A549 treated with ZK216348 at 1 μM for 4 hours (cell line): ENCODE measurements at places on chromosomes 6 and 20. TPM values are rescaled to one million over a fixed set of nuclear protein-coding genes. Genes with fewer than 3 reads are reported as not detected.

Gene CYP39A1
- 0.08 to 0.13 TPM in 2 of 5 replicates, not detected in the others for total RNA-seq

Gene RRAGD
- total RNA-seq: 2.9 to 5.6 TPM (median 3.7 TPM) in 5 replicates

Gene TRIM40
- total RNA-seq: not detected in 5 replicates

Gene GLP1R
- not detected in 5 replicates for total RNA-seq

Gene TRERF1
- 4.0 to 8.4 TPM (median 7.0 TPM) in 5 replicates for total RNA-seq

Gene PPP1R16B
- 0.11 to 0.43 TPM (median 0.18 TPM) in 5 replicates for total RNA-seq

Gene DLL1
- 0.07 to 0.38 TPM (median 0.13 TPM) in 5 replicates for total RNA-seq

Gene CLPSL2
- total RNA-seq: 0.51 to 1.0 TPM (median 0.78 TPM) in 3 of 5 replicates, not detected in the others

Gene HLA-DPB1
- not detected in 5 replicates for total RNA-seq

Gene OR2H1
- total RNA-seq: not detected in 5 replicates

Gene LAMA2
- 0.26 to 1.4 TPM (median 0.62 TPM) in 5 replicates for total RNA-seq

Gene LY86
- total RNA-seq: not detected in 5 replicates

Gene MUC21
- 0.05 TPM in 1 of 5 replicates, not detected in the others for total RNA-seq

Gene HCK
- total RNA-seq: 0.07 to 0.14 TPM in 2 of 5 replicates, not detected in the others

Gene SPATA2
- total RNA-seq: 5.3 to 8.8 TPM (median 8.3 TPM) in 5 replicates

Gene TNFRSF6B
- total RNA-seq: 0.33 to 1.4 TPM (median 0.86 TPM) in 5 replicates

Gene CEP57L1
- 5.4 to 10.1 TPM (median 7.6 TPM) in 5 replicates for total RNA-seq

Gene NANP
- total RNA-seq: 4.6 to 8.5 TPM (median 7.4 TPM) in 5 replicates

Gene DCBLD1
- total RNA-seq: 27.3 to 36.2 TPM (median 31.0 TPM) in 5 replicates

Gene CHMP4B
- 154 to 186 TPM (median 177 TPM) in 5 replicates for total RNA-seq

Gene CST7
- total RNA-seq: not detected in 5 replicates

Gene OPN5
- not detected in 5 replicates for total RNA-seq

Gene SLC35D3
- 0.10 to 0.11 TPM in 2 of 5 replicates, not detected in the others for total RNA-seq

Gene SLC22A3
- 33.9 to 44.9 TPM (median 40.5 TPM) in 5 replicates for total RNA-seq

Gene SMIM13
- total RNA-seq: 12.6 to 18.9 TPM (median 15.4 TPM) in 5 replicates

Gene GHRH
- total RNA-seq: not detected in 5 replicates

Gene TRIM27
- 34.4 to 47.3 TPM (median 46.3 TPM) in 5 replicates for total RNA-seq

Gene CLPSL1
- not detected in 5 replicates for total RNA-seq

Gene COL12A1
- total RNA-seq: 5.1 to 7.1 TPM (median 5.4 TPM) in 5 replicates

Gene LGSN
- total RNA-seq: 1.7 to 3.4 TPM (median 3.0 TPM) in 5 replicates

Gene DNAAF9
- 4.6 to 7.4 TPM (median 5.5 TPM) in 5 replicates for total RNA-seq

Gene RGS19
- total RNA-seq: 16.3 to 29.0 TPM (median 26.0 TPM) in 5 replicates

Gene ACAT2
- 26.6 to 29.8 TPM (median 27.2 TPM) in 5 replicates for total RNA-seq

Gene SLPI
- 8.3 to 13.8 TPM (median 9.4 TPM) in 5 replicates for total RNA-seq

Gene FUT9
- not detected in 5 replicates for total RNA-seq

Gene HFE
- total RNA-seq: 8.5 to 13.9 TPM (median 12.4 TPM) in 5 replicates

Gene RAD21L1
- not detected in 5 replicates for total RNA-seq

Gene RIMS4
- total RNA-seq: 0.90 to 2.0 TPM (median 1.5 TPM) in 5 replicates

Gene CBLN4
- total RNA-seq: not detected in 5 replicates

Gene XKR7
- total RNA-seq: 0.02 to 0.03 TPM in 2 of 5 replicates, not detected in the others

Gene TRIM39
- 6.7 to 8.3 TPM (median 7.7 TPM) in 5 replicates for total RNA-seq

Gene CAP2
- 11.3 to 14.7 TPM (median 12.5 TPM) in 5 replicates for total RNA-seq
